Left colon (tissue), 2 donors: ENCODE measurements at places on chromosomes 7 and 10. TPM values are rescaled to one million over a fixed set of nuclear protein-coding genes. Genes with fewer than 3 reads are reported as not detected.

- DNase-seq: no peak
These were observed 46.3 kb downstream of the VPS41 start for GRCh38 chr7:38862666-38863065.

DNA sequence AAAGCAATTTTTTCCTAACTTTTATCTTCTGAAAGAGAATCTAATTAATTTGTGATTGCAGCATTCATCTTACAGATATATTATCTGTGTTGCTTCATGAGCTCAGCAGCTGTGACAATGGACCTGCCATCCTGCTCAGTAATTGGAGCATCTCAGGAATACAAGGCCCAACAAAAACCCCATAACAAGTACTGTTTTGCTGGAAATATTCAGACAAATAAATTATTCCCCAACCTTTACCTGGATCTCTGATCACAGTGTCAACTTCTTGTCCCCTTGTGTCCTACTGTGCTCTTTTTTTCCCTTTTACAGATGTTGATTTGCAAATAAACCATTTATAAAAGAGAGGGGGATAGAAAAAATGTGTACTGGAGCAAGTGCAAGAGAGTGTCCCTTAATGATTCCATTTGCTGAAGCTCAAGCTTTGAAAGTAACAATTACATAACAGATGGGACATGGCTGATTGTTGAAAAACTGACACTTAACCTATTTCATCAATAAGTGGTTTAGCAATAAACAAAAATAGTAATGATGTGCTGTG, 1063.4 kb upstream of the GHITM start:
- no peak for DNase-seq

GRCh38 chr7:25854608-25855497, 297.1 kb upstream of the NFE2L3 start:
- DNase-seq: peak; percentile 85

- no peak for DNase-seq
These were observed 27.9 kb downstream of the CD36 start for GRCh38 chr7:80666376-80666775.

The CAV1 gene
- 15.7 TPM for total RNA-seq

GRCh38 chr10:76950354-76950753, 687.3 kb downstream of the KCNMA1 start:
- no peak for DNase-seq

DNA sequence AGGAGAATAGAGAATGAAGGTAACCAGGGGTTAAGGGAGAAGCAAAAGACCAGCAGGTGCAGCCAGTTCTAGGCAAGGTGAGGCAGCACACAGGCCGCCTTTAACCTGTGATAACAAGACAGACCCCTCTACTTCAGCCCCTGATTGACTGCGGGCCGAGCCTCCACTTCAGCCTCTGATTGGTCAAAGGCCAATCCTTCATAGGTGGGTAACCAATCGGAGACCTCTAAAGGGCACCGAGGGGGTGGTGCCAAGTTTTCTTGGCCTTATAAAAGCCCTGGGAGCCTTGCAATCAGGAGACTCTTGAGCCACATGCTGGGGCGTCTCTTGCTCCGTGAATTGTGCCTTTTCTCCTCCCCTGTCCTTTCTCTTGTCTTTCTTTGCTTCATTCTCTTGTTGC, 98.8 kb downstream of the ELFN1 start:
- no peak for DNase-seq

DNA sequence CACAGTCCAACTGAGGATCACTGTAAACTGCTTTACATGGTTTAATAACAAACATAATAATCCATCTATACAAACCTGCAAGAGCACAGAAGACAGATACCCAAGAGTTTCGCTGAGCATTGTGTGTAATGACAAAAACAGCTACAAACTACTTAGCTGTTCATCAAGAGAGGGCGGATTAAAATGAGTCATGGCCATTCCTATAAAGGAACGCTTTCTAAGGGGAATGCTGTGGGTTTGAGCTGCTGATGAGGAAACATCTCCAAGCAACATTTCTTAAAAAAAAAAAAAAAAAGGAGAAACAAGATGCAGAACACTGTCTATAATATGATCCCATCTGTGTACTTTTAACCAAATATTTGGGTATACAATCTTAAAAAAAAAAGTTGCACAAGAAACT, 33.8 kb downstream of the VOPP1 start:
- DNase-seq: no peak

GRCh38 chr10:43055991-43056567, 20.8 kb upstream of the RET start:
- DNase-seq: no peak

- no peak for DNase-seq
These were observed 50.2 kb upstream of the GNA12 start for GRCh38 chr7:2894118-2894940.

DNA sequence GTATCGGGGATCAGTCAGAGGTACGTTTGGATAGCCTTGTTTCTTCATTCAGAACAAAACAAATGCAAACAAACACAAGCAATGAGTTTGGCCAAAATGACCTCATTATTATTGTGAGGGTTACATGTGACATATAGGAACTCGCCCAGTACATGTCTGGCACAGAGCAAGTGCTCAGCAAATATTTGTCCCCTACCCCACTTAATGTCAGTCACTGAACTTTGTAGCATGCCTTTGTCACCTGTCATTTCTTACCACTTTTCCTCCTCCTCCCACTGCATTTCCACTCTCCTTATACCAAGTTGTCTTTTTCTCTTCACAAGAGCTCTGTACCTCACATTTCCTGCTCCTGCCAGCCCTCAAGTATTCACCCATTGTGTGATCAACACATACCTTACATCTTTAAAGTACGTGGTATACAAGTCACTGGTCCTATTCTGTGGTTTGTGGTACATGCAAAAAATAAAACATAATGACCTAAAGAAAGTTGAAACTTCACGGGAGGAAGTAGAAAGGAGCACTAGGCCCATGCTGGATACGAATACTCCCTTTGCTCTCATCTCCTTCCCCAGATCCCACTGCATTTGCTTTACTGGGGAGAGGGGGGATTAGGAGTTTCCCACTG, 236.0 kb downstream of the INHBA start:
- no peak for DNase-seq

The MYO3A gene
- total RNA-seq: 1.0 TPM

The SPDYE16 gene
- 0.12 TPM for total RNA-seq

DNA sequence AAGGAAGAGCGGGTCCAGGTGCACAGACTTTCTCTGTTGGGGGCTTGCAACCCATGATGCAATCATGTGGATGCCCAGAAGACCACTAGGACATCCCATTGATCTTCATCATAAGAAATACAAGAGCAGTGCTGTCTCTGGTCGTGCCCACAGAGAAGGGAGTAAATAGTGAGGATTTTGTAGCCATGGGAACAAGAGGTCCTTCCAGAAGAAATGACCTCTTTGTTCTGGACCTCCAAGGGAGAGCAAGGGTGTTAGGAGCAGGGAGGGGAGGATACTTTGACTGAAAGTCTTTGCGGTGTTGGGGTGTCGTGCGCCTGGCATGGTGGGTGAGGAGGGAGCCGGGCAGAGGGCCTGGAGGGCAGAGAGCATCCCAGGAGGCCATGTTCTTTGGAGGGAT, 55.0 kb upstream of the EN2 start:
- no peak for DNase-seq

GRCh38 chr10:95783741-95784140, 27.8 kb downstream of the ENTPD1 start:
- DNase-seq: no peak

- no peak for DNase-seq
These were observed 50.0 kb downstream of the FIGNL1 start for GRCh38 chr7:50400114-50400513.

DNA sequence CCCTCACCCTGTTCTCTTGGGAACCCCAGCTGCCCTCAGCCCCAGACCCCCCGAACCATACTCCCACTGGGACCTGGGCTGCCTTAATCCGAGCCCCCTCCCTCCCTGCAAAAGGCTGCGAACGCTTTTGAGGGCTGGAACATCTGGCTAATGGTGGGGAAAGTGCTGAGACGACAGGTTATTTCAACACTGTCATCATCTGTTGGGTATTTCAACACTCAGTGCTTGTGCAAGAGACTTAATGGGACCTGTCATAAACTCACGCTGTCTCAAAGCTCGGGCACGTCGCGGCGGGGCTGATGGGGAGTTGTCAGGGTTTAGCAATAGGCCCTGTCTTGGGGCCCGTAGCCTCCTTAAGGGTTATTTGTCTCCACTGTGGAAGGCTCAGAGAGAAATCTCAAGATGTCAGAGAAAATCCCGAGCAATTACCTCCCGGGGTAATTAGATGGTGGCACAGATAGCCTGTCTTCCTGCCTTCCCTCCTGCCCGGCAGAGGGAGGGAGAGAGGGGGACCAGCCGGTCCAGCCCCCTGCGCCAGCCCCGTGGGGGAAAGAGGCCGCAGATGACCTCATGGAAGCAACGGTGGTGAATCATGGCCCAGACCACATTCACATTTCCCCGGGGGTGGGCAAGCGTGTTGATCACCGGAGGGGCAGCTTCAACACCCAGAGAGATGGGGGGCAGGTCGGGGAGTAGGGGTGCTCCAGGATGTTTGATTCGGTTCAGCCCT, 88.7 kb upstream of the MYL10 start:
- peak; percentile 73 for DNase-seq
